ENCODE measurements at places on chromosomes 2 and 18.

DNA sequence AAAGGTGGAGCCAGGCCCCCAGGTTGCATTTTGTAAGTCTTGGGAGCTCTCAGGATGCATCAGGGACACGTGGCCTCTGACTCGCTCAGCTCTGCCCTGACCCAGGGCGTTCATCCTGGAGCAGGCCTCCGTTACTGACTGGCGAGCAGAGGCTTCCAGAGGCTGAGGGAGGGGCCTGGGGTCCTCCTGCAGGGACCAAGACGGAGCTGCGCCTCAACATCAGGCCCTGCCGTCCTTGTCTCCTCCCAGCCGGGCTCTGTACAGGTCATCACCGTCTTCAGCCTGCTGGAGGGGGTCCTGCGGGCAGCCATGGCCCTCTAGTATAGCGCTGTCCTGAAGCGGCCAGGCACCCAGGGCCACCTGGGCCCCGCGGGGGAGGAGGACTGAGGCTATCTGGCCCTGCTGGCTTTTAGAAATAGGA lies 10.2 kb upstream of the ALPP start:
- DNase-seq, result no peak

- DNase-seq, result no peak
Observed at GRCh38 chr2:241861264-241861663, 2.6 kb upstream of the PDCD1 start.

DNA sequence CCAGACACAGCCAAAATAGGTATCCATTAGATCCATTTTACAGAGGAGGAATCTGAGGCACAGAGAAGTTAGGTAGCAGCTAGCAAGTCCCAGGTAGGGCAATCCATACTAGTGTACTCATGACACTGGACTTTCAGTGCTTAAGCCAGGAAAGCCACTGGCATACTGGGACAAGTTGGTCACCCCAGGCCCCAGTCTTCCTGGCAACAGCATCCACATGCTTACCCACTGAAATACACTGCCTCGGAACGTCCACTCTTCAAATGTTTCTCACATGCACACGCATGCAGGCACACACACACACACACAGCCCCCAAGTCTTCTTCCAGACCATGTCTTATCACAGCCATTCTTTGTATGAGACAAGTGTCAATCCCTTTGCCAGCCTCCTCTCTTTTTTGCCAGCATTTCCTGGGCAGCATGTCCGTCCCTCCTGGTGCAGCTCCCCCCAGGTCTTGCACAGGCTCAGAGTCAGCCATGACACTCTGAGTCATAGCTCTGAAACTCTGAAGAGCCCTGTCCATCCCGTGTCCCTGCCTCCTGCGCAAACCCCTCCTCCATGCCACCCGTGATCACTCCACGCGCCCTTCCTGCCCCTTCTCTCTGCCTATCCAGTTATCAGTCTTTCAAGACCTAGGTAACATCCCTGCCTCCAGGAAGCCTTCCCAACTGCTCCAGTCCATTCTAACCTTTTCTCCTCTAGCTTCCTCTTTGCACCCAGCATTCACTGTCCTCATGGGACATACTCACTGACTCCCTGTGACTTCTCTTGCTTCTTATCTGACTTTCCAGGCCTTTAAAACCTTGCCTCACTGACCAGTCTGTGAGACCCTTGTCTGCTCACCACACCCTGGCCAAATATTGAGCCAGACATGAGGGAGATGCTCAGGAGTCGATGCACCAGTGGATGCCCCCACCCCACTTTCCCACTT lies 10.9 kb upstream of the TEX261 start:
- DNase-seq, result no peak

GRCh38 chr2:106885971-106886915 lies at the start of gene ST6GAL2:
Gene ST6GAL2 (minus strand): TSS chr2:106886167. CDS start chr2:106843977, 42,190 bp downstream.
- no peak for DNase-seq

- no peak for DNase-seq
Observed at GRCh38 chr2:205012961-205013360, 467.7 kb downstream of the PARD3B start.

GRCh38 chr18:34773378-34773777 lies 63.3 kb downstream of the DTNA start:
- DNase-seq, result no peak

GRCh38 chr2:146239392-146240135 lies 1605.3 kb upstream of the ACVR2A start:
- no peak for DNase-seq

DNA sequence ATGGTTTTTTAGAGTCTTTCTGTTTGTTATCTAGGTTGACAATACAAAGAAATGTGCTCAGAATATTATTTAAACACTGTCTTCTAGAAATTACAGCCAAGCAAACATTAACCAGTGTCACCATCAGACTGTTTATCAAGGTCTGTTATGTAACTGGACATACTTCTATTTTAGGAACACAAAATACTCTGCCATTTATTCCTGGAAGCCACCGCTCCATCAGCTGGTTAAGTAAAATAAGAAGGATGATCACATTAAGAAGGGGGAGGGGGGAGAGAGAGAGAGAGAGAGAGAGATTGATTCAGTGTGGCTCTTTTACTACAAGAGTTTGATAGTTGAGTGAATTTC lies 47.9 kb downstream of the MBP start:
- no peak for DNase-seq

- DNase-seq, result peak; percentile 68
Observed at GRCh38 chr18:3451183-3451988, 1.4 kb downstream of the TGIF1 start.

DNA sequence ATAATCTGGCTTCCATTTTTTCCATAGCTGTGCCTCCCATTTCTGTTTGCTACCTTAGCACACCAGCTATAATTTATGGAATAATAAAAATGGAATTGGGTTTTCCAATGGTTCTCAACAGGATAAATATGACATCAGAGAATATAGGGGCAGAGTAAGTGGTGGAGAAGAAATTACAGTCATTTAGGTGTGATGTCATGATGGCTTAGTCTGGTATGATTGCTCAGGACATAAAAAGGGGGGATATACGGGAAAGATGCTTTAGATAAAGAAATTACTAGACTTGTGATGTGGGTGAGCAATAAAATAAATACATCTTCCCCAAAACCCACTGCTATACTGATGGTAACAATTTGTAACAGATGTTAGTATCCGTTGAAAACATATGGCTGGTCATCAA lies 21.6 kb upstream of the KIF5C start:
- DNase-seq, result no peak

DNA sequence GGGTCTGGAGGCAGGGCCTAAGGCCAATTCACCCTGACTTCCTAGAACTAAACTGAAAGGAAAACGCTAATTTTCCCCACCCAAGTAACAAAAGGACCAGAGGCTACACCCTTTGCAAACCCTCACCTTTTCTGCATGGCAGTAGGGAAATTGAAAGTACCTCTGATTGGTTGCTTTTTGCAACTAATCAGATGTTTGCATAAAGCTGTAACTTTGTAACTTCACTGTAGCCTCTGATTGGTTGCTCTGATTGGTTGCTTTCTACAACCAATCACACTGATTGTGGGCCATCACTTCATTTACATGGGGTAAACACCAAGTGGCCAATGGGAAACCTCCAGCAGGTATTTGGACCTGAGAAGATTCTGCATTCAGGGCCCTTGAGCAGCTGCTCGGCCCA lies 20.8 kb downstream of the EIPR1 start:
- DNase-seq, result no peak

- no peak for DNase-seq
Observed at GRCh38 chr18:46621111-46621766, 35.8 kb downstream of the LOXHD1 start.

DNA sequence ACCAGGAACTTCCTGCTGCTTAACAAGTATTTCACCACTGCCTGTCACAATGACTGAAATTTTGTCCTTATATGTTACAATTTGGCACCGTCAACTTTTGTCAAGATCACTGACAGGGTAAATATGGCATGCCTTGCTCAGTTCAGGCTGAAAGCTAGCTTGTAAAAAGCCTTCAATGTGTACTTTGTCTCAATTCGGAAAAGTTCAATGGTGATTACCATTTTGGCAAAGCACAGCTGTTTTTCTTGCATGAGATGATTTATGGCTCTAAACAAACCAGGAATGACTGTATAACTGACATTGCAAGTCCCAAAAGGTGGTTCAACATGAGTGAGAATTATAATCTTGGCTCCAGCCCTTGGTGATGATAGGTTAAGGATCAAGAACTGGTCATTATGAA lies 1255.2 kb downstream of the CNTNAP5 start:
- no peak for DNase-seq

- DNase-seq, result no peak
Observed at GRCh38 chr18:31206787-31207381, 44.2 kb upstream of the DSC1 start.

DNA sequence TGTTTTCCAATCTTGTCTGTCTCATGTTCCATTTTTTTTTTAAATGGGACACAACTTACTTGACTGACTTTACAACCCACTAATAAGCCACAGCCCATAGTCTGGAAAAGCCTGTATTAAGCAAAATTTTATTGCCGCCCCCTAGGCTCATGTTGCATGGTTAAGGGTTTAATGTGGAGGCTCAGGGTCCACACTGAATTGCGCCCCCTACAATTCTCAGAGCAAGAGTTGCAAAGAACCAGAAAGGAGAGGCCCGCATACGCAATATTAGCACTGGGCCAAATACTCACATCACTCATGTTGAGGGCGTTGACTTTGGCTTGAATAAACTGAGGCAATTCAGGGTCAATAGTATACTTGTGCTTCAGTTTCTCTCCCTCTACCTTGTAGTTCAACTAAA lies 65.5 kb downstream of the NEB start:
- DNase-seq, result no peak

GRCh38 chr2:31212659-31213600 lies 4.4 kb downstream of the CAPN14 start:
- DNase-seq, result no peak

DNA sequence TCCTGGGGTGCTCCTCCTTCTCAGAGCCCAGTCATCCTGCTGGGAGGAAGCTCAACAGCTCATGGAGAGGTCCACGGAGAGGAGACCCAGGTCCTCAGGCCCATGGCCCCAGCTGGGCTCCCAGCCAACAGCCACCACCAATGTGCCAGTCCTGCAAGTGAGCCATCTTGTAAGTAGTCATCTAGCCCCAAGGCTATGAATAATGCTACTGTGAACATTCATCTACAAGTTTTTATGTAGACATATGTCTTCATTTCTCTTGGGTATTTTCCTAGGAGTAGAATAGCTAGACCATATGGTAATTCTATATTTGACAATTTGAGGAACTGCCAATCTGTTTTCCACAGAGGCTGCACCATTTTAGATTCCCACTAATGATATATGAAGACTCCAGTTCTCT lies 166.1 kb downstream of the MTCL1 start:
- no peak for DNase-seq

DNA sequence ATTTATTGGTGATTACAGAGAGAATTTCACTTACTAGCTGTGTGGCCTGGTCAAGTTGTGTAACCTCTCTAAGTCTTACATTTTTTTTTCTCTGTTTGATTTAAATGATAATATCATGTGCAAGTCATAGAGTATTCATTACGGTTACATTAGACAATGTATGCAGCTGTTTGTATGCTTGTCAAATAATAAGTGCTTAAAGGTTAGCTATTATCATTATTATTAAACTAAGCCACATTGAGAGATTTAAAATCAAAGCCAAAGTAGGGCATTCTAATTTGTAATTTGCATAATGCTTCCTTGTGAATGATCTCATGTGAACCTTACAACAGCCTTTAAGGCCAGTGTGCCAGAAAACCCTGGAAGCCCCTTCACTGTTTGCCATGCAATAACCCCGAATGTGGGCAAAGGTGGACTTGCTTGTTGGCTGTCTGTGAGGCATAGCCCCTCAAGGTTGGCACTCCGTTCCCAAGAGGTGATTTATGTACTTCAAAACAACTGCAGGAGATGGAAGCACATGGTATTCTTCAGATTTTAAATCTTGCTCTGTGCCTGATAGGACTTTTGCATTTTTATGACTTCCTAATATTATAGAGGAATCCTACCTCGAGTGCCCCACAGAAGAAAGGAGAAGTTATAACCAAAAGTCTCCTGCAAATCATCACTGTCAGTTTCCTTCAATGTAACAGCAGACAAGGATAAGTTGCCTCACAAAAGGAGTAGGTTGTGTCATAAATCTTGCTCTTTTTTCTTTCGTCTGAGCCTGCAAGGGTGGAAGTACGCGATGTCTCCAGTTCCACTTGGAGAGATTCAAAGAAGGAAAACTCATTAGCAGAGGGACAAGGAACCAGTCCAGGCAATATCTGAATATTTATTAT lies 272.0 kb downstream of the TGIF1 start:
- DNase-seq, result no peak

DNA sequence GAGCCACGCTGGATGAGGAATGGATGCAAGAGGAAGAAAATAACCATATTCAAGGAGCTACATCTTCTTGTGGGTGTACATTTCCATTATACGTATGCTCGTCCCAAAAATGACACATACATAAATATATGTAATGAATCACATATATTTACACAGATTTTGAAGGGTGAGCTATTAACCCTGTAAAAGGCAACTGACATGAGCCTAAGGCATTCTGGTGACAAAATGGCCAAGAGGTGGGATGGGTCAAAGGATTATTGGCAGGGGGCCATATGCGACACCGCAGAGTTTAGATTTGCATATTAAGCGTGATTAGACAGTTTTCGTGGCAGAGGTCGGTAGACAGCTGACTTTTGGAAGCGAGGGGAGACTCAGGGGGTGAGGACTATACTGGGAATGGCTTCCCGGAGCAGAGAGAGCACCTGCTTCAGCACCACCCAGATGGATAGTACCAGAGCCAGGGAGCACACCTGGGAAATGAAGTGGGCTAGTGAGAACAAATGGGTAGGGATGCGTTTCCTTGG lies 431 bp upstream of the CNRIP1 start:
- no peak for DNase-seq

DNA sequence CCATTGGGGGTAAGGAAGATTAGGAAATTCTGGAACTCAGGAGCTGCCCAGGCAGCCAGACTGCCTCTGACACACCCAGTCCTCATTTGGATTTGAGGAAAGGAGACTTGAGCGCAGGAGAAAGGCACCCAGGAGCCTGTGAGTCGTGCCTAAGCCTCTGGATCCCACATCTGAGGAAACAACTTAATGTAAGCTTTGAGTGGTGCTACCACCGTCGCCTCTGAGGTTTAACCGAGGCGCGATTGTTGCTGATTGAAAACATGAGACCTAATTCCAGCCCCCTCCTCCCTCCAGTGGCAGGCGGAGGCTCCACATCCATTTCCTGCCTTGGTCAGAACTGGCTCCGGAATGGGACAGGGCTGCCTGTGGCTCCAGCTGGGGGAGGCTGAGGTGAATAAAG lies 176.7 kb upstream of the PKDCC start:
- DNase-seq, result no peak

DNA sequence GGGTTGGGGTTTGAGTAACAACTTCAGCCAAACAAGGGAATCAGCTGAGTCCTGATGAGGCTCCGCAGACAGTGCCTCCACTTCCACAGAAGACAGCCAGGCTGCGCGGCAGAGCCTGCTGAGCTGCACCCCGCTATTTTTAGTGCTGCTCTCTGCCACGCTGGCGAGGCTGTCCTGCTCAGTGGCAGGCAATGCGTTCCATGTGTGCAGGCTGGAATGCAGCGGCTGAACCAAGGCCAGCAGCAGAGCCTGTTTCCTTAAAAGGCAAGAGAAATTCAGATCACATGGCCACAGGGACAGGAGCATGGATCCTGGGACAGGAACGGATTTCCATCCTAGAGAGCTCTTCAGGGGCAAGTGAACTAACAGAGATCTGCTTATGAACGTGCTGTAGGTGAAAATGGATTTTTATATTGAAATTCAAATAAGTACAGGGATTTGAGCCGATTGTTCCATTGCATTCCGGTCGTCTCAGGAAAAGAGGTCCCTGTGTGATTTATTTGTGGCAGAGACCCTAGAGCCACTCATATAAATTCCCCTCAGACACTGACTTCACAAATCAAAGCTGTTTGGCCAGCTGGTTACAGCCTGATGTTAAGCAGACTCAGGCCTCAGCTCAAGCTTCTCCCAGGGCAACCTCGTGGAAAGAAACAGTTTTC lies 98.7 kb downstream of the COL6A3 start:
- DNase-seq, result no peak

- no peak for DNase-seq
Observed at GRCh38 chr18:56214706-56215105, 423.7 kb downstream of the TXNL1 start.

Measured in stimulated activated CD4-positive, alpha-beta T cell treated with anti-CD3 and anti-CD28 coated beads, TNF-alpha, amount 100 ng/mL, for 4 hours (primary cell).